ENCODE measurements at places on chromosomes 6 and 20.
A peak's percentile ranks its signal among the peaks of the same experiment; 100 is the strongest.

GRCh38 chr20:7161690-7162089, 394.2 kb downstream of the BMP2 start:
- DNase-seq, result no peak

- DNase-seq, result peak; percentile 36
Observed at GRCh38 chr6:2857580-2858337, 16.1 kb upstream of the SERPINB1 start.

DNA sequence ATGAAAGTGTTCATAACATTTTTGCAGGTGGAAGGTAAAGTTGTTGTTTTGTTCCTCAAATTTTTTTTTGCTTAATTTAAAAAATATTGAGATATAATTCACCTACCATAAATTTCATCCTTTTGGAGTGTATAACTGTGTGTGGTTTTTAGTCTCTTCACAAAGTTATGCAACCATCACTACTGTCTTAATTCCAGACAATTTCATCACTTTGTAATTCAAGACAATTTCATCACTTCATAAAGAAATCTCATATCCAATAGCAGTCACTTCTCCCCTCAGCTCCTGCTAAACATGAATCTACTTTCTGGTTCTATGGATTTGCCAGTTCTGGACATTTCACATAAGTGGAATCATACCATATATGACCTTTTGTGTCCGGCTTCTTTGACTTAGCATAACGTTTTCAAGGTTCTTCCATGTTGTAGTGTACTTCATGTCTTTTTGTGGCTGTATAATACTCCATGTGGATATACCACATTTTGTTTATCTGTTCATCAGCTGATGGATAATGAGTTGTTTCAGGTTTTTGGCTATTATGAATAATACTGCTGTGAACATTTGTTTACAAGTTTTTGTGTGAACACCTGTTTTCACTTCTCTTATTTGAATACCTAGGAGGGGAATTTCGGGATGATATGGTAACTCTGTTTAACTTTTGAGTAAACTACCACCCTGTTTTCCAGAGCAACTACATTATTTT, 18.8 kb downstream of the ZFAND3 start:
- DNase-seq, result no peak

- DNase-seq, result no peak
Observed at GRCh38 chr6:162922563-162923166, 194.9 kb downstream of the PACRG start.

- DNase-seq, result no peak
Observed at GRCh38 chr6:19664050-19664449, 173.1 kb upstream of the ID4 start.

DNA sequence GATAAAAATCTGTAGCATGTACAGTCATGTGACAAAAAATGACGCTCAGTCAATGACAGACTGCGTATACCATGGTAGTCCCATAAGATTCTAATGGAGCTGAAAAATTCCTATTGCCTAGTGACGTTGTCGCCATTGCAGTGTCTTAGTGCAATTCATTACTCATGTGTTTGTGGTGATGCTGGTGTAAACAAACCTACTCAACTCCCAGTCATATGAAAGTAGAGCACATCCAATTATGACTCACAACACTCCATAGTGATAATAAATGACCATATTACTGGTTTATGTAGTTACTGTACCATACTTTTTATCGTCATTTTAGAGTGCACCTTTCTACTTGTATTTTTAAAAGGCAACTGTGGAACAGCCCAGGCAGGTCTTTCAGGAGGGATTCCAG, 45.0 kb downstream of the TFAP2A start:
- DNase-seq, result no peak

- DNase-seq, result peak; percentile 80
Observed at GRCh38 chr20:36573103-36573797, at the start of gene TGIF2. TGIF2 (plus strand) TSS chr20:36573597; CDS start chr20:36578775, 5,178 bp downstream.

- no peak for DNase-seq
Observed at GRCh38 chr6:15879371-15880261, 216.8 kb upstream of the DTNBP1 start.

DNA sequence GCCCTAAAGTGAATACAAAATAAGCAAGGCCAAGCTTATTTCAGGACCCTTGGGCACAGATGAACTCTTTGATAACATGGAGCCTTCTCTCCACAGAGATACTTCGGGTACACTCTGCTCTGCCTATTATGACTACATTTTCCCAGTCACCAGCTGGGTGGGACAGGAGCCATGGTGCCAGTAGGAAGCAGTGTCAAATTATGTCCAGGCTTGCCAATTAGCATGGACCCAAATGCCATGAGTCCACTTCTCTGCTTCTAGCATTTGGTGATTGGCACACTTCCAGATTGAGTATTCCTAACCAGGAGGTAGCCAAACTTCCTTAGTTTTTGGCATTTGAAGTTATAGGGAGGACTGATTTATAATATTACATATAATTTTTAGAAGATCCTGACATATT, 513.8 kb upstream of the HTR1E start:
- DNase-seq, result no peak

- no peak for DNase-seq
Observed at GRCh38 chr6:83518816-83519480, 6.6 kb downstream of the PRSS35 start.

- no peak for DNase-seq
Observed at GRCh38 chr20:49210757-49211110, 8.5 kb upstream of the DDX27 start.

DNA sequence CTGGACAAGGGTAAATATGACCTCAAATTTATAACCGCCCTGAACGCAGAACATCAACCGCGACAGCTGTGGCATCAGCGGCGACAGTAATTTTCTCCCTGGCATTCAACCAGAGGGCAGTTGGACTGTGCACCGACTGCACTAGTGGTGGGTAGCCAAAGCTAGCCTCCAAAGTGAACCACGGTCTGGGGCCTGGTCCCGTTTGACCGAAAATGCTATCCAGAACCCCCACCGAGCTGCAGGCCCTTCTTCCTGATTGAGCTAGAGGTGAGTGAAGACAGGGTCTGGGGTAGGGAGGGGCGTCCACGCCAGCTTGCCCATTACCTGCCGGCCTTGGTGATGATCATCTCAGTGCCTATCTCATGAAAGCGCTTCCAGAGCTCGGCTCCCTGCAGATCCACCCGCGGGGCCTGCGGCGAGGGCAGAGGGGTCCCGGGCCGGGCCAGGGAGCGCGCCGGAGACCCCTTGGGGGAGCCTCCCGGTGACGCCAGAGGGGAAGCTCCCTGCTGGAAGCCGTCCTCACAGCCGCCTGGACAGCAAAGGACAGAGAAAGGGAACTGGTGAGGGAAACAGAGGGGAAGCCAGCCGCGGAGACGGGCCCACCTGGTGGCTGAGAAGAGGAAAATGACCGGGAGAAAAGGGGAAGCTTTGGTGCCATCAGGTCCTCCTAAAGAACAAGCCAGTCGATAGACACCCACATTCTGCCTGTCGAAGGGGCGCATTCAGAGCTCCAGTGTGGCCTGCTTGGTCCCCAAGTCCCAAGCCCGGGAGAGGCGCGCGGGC, 2.0 kb downstream of the TBX18 start:
- DNase-seq, result no peak

- DNase-seq, result no peak
Observed at GRCh38 chr6:52328729-52329128, 33.2 kb upstream of the PAQR8 start.

- no peak for DNase-seq
Observed at GRCh38 chr6:82957171-82957867, 108.3 kb downstream of the UBE3D start.

DNA sequence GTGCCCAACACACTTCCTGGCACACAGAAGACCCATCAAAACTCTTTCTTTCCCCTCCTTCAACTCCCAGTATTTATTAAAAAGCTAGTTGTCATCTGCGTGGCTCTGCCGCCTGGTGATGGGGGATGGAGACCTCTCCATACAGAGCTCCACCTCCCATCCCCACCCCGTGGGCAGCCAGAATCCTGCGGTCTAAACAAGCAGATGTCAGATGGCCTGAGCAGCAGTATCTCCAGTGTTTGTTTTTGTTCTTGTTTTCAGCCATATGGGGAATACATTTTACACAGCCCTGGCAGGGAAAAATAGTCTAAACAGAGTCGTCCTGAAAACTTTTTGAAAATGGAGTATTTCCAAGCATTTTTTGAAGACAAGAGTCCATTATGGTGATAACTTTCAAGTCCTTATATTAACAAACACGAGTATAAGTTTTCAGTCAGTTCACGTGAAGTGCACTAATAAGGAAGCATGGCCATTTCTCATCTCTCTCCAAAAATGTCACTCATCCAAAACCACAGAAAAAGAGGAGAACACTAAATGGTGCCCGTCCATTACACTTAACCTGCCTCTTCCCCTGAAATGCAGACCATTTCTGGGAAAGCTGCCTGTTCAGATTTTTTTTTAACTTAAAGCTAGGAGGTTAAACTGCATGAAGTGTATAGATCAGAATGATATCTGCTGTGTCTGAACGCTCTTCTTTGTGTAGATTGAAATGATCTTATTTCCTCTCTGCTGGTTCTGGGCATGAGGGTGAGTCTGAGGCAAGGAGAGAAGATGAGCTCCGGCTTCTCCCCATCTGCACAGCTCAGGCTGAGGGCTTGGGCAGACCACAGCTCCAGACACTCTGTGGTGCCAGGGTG, 91.0 kb downstream of the TCP11 start:
- DNase-seq, result no peak

GRCh38 chr20:45363611-45364492, 896 bp downstream of the SYS1 start:
- DNase-seq, result no peak

GRCh38 chr6:155216312-155217046, 47.3 kb upstream of the CLDN20 start:
- DNase-seq, result no peak

DNA sequence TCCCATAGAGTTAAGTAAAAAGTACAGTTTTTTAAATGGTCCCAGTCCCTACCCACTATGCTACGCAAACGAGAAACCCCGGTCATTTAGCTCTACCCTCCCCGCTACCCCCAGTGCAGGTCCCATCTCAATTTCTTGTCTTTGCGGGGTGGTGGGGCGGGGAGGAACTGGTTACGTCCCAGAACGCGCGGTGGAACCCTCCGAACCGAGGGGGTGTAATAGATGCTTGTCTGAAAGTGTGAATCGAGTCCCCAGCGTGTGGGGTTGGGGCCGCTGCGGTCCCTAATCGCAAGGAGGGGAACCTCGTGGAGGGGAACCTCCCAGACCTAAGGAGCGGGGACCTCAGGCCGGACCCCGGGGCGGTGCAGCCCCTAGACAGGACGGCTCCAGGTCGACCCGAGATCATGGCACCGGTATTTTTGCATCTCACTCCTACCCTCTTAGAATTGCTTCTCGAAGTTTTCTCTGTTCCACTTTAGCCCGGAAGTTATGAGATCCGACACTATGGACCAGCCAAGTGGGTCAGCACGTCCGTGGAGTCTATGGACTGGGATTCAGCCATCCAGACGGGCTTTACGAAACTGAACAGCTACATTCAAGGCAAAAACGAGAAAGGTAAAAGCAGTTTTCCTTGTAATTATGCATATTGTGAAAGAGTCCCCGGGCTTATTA, 779 bp downstream of the HEBP2 start:
- DNase-seq, result no peak

GRCh38 chr20:4508773-4509172, 212.9 kb upstream of the PRND start:
- no peak for DNase-seq

DNA sequence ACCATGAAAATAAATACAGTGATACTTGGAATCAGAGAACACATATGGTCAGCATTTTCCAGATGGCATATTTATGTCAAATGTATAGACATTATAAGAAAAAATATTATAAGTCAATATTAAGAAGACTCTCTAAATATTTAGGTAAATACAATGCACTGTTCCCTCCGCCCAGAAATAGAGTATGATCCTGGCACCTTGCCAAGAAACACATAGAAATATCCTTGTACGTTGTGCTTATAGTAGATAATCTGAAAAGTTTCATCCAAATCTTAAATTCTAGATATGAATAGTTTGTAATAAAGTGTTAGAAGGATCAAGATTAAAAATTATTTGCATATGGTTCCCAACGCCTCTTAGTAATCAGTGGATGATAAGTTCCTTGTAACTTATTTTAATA, 645.8 kb upstream of the GJE1 start:
- no peak for DNase-seq

DNA sequence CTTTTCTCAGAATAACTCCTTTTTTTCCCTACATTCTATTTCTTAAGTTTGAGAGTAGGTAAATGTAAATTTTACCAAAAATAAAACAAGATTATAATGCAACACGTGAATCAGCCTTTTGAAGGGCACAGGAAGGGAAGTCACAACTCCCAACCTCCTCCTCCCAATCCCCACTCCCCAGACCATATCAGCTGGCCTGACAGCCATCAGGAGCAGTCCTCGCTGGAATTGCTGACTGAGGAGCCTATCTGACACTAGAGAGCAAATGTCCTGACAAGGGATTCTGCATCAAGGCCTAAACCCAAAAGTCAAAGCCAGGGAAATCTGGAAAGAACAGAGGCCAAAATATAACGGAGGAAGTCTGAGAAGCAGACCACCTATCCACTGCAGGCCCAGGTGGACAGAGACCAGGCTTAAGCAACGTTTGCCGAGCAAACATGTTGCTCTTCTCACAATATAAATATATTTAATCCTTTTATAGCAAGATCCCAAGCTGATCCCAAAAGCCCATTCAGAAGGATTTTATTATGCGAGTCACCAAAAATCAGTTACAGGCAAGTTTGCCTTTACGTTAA, 2.5 kb downstream of the RRAGD start:
- DNase-seq, result no peak

- DNase-seq, result no peak
Observed at GRCh38 chr20:50346374-50347283, 156.0 kb downstream of the CEBPB start.

GRCh38 chr6:148973538-148974208, 226.8 kb downstream of the UST start:
- DNase-seq, result no peak

- DNase-seq, result no peak
Observed at GRCh38 chr6:43368259-43369160, 937 bp downstream of the ZNF318 start.

- DNase-seq, result no peak
Observed at GRCh38 chr20:48661575-48662455, 166.0 kb downstream of the PREX1 start.

GRCh38 chr6:14187406-14187805, 69.8 kb downstream of the CD83 start:
- DNase-seq, result no peak

DNA sequence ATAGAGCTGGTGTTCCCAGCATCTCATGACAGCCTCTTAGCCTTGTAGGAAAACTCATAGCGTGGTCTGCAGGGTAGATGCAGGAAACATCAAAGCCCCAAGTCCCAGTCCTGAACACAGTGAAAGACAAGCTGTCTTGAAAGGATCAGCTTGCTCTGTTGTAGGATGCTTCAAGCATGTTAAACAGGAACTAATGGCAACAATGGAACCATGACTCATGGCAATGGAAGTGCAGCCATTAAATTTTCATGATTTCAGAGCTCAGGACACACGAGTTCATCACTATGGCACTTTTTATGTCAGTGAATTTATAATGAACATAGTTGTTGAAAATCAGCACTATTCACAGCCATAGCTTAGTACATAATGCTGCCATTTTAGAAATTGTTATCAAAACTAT, 367.7 kb downstream of the KIF16B start:
- DNase-seq, result no peak

GRCh38 chr20:53926428-53927028, 143.9 kb downstream of the BCAS1 start:
- no peak for DNase-seq

Data from stimulated activated CD4-positive, alpha-beta T cell treated with anti-CD3 and anti-CD28 coated beads, Interleukin-1b, Interleukin-23, amount 100 ng/mL, for 1 hour (primary cell).